ENCODE measurements at places on chromosomes 12 and 14.

DNA sequence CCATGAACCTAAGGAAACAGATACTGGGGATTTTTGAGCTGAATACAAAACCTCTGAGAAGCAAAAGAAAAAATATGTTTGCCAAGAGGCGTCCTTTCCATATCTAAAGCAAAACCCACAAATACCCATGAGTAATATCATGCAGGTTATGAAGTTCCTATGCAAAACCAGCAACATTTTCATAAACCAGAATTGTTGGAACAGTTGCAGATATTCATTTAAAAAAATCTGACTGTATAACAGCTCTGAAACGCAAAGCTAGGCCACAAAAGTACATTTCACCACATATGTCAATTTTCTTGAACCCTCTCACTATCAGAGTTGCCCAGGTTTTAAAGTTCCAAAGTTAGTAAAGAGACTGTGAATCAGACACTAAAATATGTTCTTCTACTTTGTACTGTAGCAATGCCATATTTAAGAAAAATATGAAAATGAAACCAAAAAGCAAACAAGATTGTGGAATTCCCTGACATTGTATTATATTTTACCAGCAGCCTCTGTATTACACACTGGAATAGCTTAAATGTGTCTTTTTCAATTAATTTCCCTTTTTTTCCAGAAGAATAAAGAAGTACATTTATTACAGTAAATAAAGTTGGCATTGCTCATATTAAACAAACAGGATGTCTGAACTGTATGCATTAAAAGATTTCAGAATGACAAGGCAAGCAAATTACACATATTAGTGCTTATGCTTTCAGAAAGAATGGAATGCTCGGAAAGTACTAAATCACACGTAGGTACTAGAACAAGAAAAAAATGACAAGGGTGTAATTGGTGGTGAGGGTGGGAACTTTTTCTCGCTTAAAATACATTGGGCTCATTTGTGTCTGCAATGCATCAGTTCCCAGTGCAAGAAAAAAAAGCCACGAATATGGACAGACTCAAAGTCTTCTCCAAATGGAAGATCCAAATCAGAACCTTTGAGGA, 33.6 kb upstream of the HIF1A start:
- DNase-seq = peak; percentile 10

- no peak for DNase-seq
These were observed 156.4 kb downstream of the NEDD1 start for GRCh38 chr12:97063292-97063935.

- DNase-seq = no peak
These were observed 103.0 kb downstream of the BRMS1L start for GRCh38 chr14:35929186-35929585.

- peak; percentile 12 for DNase-seq
These were observed 12.3 kb downstream of the EMP1 start for GRCh38 chr12:13208533-13209435.

DNA sequence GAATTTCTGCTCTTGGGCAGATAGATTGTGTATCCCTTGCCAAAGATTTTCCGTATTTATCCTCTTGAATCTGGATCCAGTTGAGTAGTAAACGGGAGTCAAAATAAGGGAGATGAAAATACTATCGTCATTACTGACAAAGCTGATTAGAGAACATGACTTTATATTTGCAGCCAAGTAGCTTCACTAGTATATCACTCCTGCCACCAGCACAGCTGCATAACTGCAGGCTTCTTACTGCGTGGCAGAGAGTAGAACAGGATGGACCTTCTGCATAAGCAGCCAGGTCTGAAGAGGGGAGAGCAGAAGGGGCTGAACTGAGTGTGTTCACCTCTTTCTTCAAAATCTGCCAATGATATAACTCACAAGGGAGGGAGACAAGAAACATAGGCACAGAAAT, 283.7 kb downstream of the FBXL14 start:
- no peak for DNase-seq

DNA sequence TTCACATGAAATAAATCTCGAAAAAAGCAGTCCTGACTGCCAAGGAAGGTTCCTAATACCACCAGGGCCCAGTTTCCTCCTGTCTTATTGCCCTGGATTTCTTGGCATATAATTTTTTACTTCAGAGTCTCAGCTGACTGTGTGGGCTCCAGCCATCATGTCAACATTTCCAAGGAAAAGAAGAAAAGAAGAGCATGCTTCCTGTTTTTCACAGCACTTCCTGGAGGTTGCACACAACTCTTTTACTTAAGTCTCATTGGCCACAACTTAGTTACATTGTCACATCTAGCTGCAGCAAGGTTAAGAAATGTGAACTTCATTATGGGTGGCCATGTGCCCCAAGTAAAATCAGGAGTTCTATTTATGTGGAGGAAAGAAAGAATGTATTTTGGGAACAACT, 24.3 kb downstream of the DACT1 start:
- DNase-seq = peak; percentile 58

DNA sequence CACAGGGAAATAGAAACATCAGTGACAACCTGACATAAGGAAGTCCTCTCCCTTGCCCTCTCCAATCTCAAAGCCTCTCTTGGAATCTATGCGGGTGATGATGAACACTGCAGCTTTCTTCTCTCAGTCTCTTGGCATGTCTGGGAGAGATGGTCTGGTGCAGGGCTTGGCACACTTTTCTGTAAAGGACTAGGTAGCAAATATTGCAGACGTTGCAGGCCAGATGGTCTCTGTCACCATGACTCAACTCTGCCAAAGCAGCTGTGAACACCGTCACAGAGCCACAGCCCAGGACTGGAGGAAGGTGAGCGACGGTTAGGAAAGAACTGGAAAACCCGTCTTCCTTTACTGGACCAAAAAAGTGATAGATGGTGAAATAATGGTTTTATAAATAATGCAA, 591.0 kb upstream of the TMEM132C start:
- no peak for DNase-seq

- DNase-seq = no peak
These were observed 50.8 kb downstream of the EID3 start for GRCh38 chr12:104354167-104354867.

GRCh38 chr12:71431991-71432390, 7.6 kb upstream of the LGR5 start:
- DNase-seq = no peak

GRCh38 chr14:78075555-78076277, 94.5 kb upstream of the NRXN3 start:
- DNase-seq = no peak

GRCh38 chr12:991350-992333, 619 bp downstream of the ERC1 start:
- no peak for DNase-seq

- no peak for DNase-seq
These were observed 6.5 kb downstream of the CAMKK2 start for GRCh38 chr12:121289962-121290361.

Measured in CD4-positive, CD25-positive, alpha-beta regulatory T cell (primary cell).